ENCODE measurements at places on chromosomes 5 and 9.

GRCh38 chr5:140340605-140341121 lies 5.7 kb downstream of the HBEGF start:
- no peak for DNase-seq

- no peak for DNase-seq
These were observed 114.4 kb downstream of the TENT4A start for GRCh38 chr5:6827526-6828219.

- DNase-seq, result no peak
These were observed 18.6 kb downstream of the IRX2 start for GRCh38 chr5:2732850-2733249.

GRCh38 chr5:154786414-154786813 lies 31.2 kb downstream of the LARP1 start:
- DNase-seq, result no peak

- DNase-seq, result peak; percentile 41
These were observed 152.8 kb upstream of the TAS2R1 start for GRCh38 chr5:9782826-9783560.

- no peak for DNase-seq
These were observed 227.1 kb downstream of the ARHGEF28 start for GRCh38 chr5:73853091-73853490.

- DNase-seq, result no peak
These were observed 82.2 kb upstream of the SLC24A2 start for GRCh38 chr9:19870988-19871387.

DNA sequence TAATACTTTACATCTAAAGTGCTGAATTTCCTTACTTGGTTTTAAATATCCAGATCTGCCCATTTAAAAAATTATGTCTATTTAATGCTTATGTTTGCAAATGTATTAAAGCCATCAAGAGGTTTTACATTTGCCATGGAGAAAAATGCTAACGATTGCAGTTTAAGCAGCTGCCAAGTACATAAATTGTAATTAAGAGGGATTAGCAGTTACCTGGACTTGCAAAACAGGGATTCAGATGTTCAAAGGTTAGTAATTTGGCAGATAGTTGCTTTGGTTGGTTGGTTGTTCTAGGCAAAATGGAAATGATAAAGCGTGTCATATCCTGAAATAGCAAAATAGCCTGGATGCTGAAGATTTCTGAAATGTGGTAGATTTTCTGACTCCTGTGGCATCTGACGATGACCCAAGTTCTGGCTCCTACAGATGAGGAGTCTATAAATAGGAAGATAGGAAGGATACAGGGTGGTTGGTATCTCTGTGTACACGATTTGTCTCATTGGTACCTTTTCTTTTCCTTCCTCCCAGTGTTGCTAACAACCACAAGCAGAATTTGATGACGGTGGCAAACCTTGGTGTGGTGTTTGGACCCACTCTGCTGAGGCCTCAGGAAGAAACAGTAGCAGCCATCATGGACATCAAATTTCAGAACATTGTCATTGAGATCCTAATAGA lies 282.9 kb downstream of the NR3C1 start:
- no peak for DNase-seq

DNA sequence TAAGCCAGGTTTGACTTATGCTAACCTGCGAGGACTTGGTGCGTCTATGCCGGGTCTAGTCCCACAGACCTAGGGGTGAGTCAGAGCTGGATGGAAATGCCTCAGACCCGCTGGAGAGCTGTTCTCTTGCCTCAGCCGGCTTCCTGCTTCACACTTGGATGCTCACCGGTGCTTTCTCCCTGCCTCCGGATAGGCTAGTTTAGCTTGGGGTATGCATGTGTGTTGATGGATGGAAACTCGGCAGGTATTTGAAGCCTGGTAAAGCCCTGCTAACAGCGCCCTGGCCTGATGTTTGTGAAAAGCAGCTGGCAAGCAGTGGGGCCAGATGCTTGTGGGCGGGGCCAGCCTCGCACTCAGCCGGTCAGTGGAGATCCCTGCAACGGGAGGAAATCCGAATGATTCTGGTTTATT lies 29.3 kb downstream of the PRRC2B start:
- peak; percentile 69 for DNase-seq

DNA sequence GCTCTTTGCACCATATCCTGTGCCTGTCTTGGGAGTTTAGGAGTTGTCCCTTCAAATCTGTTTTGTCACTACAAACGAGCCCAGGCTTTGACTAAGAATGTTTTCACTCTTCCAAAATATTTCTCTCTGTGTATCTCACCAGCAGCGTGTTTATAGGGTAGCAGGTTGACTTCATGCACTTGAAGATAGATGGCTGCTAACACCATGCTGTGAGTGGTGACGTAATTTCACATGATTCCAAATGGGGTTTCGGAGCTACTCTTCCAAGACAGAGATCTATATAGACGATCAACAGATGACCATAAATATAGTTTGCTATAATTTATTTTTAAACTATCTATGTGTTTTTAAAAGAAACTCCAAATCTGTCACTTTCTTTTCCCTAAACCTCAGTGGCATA lies 30.6 kb downstream of the RORB start:
- no peak for DNase-seq

DNA sequence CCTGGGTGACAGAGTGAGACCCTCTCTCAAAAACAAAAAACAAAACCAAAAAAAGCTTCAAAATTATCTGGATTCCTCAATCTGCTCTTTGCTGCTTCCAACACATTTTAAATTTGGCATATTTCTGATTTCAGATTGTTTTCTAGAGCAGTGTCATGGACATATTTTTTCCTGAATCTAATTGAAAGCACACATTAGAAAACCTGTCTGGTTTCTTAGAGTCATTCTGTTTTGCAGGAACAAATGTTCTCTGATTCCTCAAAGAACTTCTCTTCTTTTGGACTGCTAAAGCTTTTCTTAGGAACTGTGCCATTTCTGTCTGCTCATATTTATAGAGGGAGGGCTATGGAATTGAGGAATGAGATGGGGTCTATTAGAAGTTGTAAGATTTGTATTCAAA lies 81.6 kb downstream of the RAI14 start:
- no peak for DNase-seq

DNA sequence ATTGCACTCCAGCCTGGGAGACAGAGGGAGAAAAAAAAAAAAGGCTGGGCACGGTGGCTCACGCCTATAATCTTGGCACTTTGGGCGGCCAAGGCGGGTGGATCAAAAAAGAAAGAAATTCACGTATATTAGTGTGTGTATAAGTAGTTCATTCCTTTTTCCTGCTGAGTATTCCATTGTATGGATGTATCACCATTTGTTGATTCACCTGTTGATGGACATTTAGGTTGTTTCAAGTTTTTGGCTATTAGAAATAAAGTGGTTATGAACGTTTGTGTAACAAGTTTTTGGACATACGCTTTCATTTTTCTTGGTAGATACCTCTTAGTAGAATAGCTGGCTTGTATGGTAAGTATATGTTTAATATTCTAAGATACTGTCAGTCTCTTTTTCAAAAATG lies 28.5 kb downstream of the ZNF131 start:
- DNase-seq, result no peak

DNA sequence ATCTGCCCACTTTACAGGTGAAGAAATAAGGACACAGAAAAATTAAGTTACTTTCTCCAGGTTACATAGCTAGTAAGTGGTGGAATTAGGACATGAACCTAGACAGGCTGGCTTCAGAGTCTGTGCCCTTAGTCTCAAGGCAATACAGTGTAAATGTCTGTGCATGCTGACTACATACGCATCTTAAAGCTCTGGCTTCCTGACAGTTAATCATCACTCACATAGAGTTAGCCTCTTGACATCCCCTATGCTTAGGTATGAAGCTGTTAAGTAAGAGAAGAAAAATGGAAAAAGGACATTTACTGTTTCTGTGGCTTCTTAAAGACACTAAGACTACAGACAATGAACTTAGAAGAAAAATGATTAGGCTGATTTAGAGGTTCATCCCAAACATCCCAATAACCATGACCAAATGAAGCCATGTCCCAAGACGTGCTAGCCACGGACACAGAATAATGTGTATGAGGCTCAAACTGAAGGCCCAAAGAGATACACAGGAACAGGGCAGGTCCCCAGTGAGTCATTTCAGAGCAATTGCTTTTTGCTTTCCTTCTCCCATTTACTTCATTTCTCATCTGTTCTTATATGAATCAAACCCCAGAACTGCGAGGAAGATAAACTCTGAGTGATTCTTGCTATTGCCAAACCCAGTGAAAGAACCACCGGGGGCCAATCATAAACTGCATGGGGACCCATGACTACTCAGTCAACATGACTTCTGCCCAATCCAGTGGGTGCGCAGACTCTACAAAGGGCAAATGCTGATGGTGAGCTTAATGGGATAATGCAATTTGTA lies 100.0 kb upstream of the IFNK start:
- DNase-seq, result no peak

GRCh38 chr5:61273279-61273975 lies 58.6 kb upstream of the ZSWIM6 start:
- DNase-seq, result no peak

DNA sequence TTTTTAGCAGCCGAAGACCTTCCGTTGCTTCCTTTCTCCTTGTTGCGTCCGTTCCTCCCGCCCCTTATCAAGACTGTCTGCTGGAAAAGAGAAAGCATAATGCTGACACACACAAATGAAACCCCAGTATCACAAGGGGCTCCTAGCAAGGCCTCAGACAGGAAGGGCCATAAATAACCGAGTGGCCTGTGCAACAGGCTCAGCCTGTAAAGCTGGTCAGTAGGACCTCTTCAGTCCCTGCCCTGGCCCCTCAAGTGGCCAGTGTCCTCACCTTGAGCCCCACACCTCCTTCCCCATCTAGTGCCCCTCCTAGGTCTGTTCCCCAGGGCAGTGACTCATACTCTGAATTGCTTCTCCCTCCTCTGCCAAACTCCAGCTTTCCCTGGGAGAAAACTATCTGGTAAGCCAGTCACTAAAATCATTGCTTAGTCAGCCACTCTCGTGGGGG lies 174.6 kb upstream of the IL12B start:
- DNase-seq, result peak; percentile 34

DNA sequence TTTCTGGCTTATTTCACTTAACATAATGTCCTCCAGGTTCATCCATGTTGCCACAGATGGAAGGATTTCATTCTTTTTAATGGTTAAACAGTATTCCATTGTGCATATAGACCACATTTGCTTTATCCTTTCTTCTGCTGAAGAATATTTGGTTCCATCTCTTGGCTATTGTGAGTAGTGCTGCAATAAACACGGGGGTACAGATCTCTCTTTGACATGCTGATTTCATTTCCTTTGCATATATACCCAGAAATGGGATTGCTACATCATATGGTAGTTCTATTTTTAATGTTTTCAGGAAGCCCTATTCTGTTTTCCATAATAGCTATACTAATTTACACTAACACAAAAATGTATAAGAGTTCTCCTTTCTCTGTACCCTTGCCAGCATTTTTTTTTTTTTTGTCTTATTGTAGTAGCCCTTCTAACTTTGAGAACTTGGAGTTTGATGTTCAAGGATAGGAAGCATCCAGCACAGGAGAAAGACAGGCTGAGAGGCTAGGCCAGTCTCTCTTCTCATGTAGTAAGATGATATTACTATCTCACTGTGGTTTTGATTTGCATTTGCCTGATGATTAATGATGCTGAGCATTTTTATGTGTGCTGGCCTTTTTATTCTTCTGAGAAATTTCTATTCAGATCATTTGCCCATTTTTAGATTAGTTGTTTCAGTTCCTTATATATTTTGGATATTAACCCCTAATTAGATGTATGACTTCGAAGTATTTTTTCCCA lies 592.2 kb upstream of the ZNF608 start:
- DNase-seq, result no peak

DNA sequence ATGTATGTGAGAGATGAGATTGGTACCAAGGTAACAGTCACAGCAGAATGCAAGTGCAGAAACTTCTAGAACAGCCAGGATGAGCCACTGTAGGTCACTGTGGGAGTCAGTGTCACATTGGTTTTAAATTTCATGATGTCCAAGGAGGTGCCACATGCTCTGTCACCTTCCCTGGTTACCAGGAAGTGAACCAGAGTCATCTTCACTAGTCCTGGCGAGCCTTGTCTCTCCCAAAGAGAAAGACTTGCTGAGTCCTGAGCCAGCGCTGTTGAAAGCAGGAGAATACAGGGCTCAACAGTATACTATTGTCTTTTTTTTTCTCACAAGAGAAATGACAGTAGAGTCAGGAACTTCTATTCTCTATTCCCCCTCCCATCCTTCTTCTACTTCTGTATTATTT lies 615.5 kb downstream of the RAB3C start:
- no peak for DNase-seq

DNA sequence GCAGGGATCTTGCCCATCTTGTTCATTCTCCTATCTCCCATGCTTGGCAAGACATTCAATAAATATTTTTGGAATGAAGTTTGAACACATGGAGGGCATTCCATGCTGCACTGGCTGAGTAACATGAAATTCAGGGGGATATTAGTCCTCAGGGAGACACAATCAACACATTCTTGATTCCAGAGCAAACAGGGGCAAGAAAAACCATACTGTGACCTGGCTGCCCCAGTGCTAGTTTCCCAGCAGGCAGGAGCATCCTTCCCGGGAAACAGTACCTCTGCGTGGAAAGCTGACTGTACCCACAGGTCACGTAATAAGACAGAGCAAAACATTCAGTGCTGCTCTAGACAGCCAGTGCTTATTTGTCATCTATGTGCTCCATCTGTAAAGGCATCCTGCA lies 66.3 kb upstream of the SPOCK1 start:
- DNase-seq, result no peak

DNA sequence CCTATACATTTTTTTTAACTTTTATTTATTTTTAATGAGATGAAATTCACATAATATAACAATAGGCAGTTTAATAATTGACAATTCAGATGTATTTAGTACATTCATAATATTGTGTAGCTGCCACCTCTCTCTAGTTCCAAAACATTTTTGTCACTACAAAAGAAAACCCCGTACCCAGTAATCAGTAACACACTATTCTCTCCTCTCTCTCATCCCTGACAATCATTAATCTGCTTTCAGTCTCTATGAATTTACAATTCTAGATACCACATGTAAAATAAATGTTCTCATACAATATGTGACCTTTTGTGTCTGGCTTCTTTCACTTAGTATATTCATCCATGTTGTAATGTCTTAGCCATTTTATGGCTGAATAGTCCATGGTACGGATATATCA lies 244.8 kb upstream of the DMRT1 start:
- no peak for DNase-seq

DNA sequence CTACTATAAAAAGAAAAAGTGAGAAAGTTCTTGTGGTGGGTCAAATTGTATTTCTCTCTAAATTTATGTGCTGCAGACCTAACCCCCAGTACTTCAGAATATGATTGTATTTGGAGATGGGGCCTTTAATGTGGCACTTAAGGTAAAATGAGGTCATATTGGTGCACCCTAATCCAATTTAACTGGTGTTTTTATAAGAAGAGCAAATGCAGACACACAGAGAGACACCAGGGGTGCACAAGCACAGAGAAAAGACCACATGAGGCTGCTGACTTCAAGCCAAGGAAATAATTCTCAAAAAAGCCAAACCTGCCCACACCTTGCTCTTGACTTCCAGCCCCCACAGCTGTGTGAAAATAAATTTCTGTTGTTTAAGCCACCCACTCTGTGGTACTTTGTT lies 80.2 kb upstream of the HTR4 start:
- no peak for DNase-seq

DNA sequence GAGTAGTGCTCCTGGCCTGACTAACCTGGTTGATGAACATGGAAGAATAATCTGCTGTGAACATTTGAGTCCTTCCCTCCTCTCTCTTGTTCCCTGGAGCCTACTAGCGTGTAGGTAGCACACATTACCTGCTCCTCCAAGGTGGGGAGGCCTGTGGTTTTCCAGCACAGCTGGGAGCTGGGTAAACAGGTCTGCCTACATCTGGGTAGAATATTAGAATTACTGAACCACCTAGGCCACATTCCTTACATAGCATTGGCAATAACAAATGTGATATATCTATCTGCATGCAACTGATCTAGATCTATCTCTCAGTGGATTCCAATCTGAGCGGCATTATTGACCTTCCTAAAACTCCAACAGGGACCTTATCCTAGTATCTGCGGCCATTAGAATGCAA lies 151.0 kb upstream of the ZNF366 start:
- DNase-seq, result no peak
